ENCODE measurements at places on chromosomes 5 and 9.
A peak's percentile ranks its signal among the peaks of the same experiment; 100 is the strongest.

DNA sequence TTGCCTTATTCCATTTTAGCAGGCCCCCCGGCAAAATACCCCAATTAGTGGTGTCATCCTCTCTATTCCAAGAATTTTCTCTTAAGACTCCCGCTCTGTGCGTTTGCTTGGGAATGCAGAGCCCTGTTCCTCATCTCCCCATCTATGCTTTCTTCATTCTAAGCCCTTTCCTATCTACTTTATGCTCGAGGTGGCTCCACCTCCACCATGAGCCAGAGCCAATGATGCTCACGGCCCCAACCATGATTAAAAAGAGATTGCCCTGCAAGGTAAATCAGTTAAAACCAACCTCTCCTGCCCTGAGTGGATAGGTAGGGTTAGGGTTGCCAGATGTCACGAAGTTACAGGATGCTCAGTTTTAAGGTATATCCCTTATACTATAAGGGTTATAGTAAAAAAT lies 677 bp upstream of the TXNDC15 start:
- peak; percentile 24 for DNase-seq

GRCh38 chr5:39714036-39714698 lies 289.4 kb upstream of the DAB2 start:
- DNase-seq, result peak; percentile 7

DNA sequence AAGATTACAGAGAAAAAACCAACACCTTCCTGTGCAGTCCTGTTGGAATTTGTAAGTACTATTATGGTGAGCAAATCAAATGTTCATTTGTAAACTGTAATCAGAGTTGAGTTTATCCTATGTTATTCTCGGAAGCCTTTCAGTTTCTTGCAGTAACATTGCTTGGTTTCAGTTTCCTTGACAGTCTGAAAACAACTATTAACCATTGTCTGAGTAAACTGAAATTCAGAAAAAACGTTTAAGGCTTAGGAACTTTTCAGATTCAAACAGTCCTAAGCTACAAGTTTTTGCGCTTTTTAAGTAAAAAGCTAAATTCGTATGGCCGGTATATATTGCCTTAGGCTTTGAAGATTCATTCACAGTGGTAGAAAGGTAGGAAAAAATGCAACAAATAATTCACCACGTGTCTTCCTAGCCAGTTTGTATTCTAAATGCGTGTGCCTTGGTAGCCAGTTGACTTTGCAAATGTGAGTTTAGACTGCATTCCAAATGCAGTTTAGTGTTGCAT lies 2.5 kb downstream of the GPBP1 start:
- no peak for DNase-seq

- DNase-seq, result no peak
Observed at GRCh38 chr9:98597236-98597771, 111.4 kb downstream of the GABBR2 start.

DNA sequence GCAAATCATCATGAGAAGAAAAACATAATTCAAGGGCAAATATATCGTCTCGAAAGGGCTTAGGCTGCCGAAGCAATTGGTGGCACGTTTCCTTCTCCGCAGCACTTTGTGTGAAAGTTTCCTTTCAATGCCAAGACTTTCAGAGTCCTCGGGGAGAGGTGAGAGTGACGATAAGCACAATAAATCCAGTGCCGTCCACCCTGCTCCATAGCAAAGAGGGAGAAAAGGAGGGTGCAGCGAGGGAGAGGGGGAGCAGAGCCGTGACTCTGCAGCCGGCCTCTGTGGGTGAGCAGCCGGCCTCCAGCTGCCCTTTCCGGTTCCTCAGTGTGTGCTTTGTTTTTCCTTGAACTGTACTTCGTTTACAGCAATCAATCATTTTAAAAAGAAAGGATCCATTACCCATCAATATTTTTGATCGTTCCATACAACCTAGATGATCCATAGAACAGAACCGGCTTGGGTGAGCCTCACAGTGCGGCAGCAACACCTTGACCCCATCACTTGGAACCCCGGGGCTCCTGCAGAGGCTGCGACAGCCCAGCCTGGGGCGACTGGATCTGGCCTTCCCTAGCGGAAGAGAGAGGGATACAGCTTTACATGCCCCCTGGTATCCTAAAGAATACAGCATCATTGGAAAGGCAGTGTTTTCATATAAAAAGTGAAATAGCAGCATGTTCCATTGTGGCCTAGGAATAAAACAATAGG lies 247.0 kb upstream of the IRX4 start:
- no peak for DNase-seq

All from NCI-H510A treated with DMSO at 0.1 percent for 48 hours (cell line).